Amniotic stem cell (primary cell): ENCODE measurements at places on chromosomes 6 and 20.

- DNase-seq = no peak
These were observed 20.6 kb downstream of the SLC17A9 start for GRCh38 chr20:62972845-62973745.

- no peak for DNase-seq
These were observed 30.8 kb downstream of the RRBP1 start for GRCh38 chr20:17651129-17651759.

GRCh38 chr6:9984607-9985006, 430.3 kb downstream of the TFAP2A start:
- no peak for DNase-seq

DNA sequence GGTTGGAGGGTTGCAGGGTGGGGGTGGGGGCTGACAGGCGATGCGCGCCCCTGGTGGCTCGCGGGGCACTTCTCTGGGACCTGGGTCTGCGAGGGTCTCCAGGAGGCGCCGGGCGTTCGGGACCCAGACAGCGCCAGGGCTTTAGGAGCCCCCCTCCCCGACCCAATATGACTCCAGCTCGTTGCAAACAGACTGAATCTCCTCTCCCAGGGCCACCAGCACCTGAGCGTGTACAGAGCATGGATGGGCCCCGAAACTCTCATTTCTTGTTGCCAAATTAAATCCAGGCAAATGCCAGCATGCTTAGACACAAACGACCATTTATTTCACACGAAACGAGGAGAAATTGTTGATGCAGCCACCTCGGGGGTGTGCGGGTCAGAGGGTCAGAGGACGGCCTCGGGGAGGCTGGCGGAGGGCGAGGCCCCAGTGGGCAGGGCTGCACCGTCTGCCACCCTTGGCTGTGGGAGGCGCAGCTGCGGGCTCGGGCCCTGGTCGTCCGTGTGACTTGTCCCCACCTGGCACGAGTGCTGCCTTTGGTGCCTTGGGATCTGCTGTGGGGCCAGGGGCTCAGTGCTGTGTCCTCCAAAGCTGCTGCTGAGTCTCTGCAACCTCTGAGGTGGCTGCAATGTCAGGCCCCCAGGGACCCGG, 20.9 kb upstream of the GATA5 start:
- DNase-seq = no peak

GRCh38 chr6:107644513-107644912, 154.6 kb downstream of the SOBP start:
- DNase-seq = no peak

- no peak for DNase-seq
These were observed 12.9 kb upstream of the ZNF343 start for GRCh38 chr20:2521369-2522305.

DNA sequence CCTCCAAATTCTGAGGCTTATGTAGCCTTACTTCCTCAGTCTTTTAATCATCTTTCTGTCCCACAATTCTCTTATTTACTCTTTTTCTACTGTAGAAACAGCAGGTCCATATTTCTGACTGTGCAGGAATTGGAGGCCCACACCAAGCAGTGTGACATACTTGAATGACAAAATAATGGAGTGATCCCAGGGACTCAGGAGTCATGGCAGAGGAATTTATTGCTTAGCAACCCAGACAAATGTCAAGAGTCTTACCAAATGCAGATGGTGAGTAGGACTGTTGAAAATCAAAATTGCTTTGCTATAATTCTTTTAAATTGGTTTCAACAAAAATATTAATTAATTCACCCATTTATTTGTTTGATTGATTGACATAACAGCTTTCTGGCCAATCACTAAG, 59.9 kb downstream of the HTR1B start:
- no peak for DNase-seq

DNA sequence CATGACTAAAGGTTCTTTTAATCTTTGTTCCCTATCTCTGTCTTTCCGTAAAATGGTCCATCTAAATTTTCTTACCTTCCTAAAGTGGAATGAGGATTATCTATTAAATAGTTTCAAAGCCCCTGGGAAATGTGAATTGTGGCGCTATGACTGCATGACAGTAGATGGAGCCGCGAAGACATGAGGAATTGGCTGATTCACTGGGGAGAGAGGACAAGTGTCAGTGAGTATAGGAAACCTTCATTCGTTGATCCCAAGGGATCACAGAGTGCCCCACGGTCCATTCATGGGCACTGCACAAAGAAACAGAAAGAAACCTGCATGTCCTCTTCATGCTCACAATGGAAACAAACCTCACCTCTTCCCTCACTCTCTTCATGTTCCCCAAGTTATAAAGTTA, 479.3 kb upstream of the BTBD3 start:
- DNase-seq = no peak
